ENCODE measurements at places on chromosomes 1 and 21. TPM values are rescaled to one million over a fixed set of nuclear protein-coding genes. Genes with fewer than 3 reads are reported as not detected.

DNA sequence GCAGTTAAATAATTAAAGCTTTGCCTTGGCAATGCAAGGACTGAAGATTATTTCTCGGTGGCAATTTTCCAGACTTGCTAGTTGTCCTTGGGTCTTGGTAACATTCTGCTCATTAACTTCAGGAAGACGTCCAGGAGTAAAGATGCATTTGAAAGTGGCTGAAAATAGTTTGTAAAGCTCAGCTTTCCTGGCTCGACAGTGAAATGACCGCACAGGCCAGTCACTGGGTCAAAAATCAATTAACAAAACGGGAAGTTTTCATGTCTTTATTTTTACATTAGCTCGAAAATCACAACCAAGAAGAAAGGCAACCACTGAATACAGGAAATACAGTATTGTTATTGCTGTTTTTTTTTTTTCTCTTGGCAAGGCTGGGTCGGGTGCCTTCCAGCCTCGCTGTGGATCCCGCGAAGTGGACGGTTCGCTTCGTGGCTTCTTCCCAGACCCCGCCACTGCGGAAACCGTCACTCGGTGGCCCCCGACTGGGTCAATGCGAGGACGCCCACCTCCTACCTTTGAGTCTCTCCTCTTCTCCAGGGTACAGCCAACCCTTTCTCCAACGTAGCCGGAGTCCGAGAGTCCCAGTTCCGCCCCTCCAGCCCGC lies 479 bp upstream of the SNX7 start:
- DNase-seq: no peak

DNA sequence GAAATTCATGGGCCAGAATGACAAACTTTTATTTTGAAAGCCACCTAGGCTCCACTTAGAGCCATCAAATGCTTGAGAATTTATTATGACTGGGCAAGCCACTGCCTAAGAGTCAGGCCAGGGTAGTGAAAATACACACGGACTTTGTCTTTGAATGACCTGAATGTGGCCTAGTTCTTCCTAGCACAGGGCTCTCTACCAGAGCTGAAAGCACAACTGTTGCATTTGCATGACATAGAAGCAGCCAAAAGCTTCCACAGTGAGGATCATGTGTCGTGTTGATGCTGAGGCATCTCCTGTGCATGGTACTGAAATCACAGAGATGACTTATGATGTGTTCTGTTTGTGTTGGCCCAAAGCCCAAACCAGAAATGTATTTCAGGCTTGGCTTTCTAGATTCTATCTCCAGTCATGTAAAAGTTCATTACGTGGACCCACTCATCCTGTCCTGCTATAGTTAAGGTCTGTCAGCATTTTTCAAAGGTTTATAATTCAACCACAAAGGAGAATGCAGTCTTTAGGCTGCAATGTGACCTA lies 164.0 kb upstream of the UBE2U start:
- DNase-seq: peak; percentile 100

DNA sequence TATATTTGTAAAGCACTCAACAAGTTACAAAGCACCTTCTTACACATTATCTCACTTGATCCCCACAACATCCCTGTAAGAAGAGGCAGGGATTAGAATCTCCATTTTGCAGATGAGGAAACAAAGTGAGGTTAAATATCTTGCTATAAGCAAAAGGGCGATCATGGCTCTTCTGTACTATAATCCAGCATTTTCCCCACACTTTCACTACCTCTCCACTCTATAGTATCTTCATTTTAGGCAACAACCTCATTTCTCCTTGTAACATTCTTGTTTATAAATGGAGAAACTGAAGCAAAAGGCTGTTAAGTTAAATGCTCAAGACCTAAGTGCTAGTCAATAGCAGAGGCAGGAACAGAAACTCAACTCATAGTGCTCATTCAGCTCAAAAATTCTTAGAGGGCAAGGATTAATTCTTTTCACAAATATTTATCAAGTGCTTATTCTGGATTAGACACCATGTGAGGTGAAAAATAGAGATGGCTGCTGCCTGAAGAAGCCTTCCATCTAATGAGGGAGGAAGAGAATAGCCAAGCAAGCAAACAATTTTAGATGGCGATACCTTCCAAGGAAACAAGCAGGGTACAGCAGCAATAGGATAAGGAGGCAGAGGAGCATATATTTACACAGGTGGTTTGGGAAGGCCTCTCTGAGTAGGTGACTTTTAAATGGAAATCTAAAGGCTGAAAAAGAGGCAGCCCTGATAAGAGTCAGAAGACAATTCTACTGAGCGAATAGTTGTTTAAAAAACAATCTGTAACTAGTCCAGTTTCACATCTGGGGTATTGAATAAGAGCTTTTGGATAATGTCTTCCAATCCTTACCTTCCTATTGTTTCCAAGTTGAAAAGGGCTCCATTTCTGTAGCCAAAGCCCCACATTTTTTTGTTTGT lies 3.5 kb downstream of the ERRFI1 start:
- no peak for DNase-seq

DNA sequence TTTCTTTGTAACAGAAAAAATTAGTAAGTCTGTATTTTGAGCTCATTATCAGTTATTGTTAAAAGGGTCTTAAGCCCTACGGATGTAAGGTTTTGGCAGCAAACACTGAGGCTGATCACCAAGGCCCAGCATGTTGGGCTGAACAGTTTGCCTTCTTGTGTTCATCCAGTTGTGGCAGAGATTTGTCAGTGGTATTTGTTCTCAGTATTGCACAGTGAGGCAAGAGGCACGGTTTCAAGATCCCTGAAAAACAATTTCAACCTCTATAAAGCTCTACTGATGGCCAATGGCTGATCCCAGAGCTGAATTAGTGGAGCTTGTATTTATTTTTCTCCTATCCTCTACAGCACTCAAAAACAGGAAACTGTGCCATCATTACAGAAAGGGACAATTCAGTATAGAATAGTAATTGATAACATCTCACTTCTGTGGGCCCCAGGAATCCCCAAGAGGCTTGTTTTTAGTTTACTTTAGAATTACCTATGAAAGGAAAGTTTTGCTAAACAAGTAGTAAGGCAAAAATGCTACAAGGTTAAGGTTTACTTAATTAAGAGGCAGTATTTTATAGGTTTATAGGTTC lies 191.8 kb upstream of the RAB4A start:
- DNase-seq: no peak

- no peak for DNase-seq
These were observed 3.1 kb downstream of the PANK4 start for GRCh38 chr1:2523191-2523890.

DNA sequence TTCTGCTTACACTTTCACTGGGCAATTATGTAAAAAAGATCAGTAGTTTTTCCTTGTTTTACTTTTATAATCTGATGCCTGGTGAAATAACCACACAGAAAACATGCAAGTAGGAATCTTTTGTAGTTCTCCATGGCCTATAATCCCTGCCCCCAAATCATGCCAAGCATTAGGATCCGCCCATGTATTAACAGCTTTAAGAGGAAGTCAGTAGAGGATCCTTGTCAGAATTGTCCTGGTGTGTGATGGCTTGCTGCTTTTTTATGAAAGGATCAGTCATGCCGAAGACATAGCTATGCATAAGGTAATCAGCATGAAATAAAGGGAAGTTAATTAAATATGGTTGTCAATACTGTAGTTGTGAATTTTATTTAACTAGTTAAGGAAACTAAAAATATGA lies 20.0 kb downstream of the ADGRL2 start:
- no peak for DNase-seq

DNA sequence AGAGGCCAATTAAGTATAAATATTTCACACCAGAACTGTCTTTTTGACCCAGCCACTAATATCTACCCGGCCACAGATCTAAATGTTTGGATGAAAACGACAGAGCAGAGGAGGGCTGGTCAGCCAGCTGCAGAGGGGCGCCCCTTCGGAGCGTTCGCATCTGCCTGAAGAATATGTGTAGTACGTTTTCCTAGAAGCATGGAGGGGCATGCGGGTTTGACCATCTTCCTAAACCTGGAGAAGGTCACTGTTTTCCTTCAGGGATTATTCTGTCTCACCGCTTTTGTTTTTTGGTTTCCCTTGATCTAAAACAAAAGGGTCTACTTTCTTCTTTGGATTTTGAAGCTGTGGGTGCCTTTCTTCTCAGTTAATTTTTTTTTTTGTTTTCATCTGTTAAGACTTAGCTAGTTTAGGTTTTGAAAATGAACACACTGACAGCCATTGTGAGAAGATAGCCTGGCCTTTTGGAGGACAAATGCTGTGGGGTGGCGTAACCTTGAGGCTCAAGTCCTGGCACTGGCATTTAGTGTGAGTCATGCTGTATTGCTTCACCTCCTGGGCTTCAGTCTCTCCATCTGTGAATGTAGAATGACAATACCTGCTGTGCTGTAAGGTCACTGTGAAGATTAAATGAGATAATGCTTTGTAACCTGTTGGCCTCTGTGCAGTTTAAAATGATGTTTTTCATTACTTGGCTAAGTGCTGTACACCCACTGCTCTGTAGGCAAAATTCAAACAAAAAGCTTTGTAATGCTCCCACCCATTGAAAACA lies 74.1 kb upstream of the IRF2BP2 start:
- DNase-seq: peak; percentile 85

DNA sequence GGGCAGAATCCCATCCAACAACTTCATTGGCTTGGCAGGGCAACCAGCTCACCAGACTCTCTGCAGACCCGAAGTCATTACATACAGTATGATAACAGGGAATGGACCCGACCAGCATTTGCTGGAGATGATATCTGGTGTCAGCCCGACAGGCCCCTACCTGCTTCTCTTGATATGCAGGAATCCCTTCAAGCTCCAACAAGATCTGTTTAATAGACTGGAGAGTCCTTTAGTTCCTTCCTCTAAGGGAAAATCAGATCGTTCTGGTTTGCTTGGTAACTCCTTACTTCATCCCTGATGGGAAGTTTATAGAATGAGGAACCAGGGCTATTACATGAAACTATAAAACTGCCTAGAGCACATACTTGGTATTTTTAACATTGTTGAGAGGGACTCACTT lies 61.2 kb downstream of the EDARADD start:
- DNase-seq: peak; percentile 59

GRCh38 chr1:246583448-246584185 lies 17.4 kb downstream of the CNST start:
- DNase-seq: no peak

DNA sequence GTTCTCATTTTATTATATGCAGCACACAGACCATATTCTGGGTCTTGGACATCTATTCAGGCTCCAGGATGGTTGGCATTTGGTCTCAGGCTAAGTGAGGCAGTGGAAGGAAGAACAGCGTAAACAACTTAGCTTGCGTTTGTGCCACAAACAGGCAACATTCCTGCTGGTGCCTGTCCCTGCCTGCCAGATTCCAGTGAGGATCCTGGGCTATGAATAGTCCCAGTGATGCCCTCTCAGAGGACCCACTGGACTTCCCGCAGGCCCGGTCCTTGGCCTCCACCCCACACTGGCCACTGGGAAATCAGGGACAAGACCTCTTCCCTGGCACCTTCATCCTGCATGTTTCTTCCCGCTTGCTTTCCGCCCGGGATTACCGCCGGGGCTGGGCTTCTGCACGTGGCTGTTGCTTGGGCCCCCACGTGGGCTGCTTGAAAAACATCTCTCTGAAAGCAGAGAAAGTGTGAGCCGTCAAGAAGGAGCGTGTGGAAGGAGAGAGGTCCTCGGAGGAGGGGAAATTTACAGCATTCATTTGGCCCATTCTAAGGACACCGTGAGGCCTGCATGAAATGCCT lies 145.1 kb upstream of the WNT4 start:
- DNase-seq: no peak

DNA sequence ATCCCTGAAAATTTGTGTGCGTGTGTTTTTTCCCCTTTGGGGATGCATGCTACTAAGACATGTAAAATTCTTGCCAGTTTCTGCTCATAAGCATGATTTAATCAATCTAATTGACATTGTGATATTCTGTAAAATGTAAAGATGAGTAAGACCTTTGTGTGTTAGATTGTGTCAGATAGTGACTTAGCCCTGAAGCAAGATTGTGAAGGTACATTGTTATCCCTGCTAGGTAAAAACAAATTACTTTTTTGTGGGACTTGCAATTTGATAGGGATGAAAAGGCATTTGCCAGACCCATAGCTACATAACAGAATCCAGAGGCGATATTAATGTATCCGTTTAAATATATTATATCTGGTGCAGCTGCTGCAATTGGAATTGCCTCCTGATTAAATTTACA lies 338.0 kb downstream of the RWDD3 start:
- DNase-seq: no peak

DNA sequence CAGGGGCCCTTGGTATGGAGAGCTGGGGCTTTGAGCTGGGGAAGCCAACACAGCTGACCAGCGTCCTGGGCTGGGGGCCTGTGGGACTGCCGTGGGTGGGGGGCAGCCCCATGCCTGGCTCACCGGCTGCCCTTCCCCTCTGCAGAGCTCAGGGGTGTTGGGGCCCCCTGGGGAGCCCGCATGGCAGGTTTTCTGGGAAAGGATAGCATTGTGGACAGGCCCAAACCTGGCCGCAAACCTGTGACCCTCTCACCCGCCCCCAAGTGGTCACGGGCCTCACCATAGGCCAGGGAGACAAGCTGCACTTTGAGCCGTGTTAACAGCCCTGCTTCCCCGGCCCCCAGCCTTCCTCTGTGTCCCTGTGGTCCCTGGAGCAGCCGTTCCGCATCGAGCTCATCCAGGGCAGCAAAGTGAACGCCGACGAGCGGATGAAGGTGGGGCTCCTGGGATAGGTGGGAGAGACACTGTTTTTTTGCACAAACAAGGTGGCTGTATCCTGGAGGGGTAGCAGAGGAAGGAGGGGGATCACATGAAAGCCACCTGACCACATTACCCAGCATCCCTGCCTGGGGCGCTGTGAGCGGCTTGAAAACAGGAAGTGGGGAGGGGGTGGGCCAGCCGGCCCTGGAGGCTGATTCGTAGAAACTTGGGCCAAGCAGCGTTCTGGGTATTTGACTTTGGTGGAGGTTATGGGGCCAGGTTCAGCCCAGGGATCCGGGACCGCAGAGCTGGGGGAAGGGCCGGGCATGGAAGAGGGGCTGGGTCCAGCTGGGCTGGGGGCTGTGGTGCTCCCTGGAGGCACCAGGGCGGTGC lies 65.9 kb downstream of the PIK3CD start:
- no peak for DNase-seq

GRCh38 chr1:154445040-154445472 lies 39.9 kb downstream of the IL6R start:
- peak; percentile 46 for DNase-seq

DNA sequence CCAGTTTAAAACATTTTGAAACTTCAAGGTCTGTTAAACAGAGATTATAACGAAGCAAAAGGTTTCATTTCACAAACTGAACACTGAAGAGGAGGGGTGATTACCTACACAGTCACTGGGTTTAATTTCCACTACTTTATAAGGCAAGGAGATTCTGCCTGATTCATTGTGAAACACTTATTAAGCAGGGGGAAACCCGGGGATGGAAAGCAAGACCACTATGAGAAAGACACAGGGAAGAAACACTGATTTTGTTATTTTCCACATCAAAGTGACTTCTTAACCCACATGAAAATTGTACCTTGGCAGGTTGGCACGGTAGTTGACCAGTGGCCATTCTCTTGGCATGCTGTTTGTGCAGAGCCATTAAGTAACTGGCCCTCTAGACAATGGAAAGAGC lies 8.1 kb upstream of the F5 start:
- DNase-seq: no peak

DNA sequence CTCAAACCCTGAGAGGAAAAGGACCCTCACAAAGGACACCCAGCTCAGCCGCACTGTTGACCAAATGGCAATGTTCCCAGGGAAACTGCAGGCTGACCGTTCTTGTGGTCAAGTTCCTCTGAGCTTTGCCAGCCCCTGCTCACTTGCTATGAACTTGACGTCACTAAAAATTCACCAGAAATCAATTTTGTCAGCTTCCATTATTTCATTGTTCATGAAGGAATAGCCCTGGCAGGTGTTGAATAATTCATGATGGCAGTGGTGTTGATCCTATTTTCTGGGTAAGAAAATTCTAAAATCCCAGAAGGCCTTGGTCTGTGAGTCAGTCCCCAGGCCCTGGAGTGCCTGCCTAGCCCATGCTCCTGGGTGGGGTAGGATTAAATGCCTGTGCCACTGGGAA lies 318.9 kb downstream of the ZNF326 start:
- DNase-seq: no peak

CELA3B gene
- polyA plus RNA-seq: not detected

NEK2 gene
- 14.3 TPM for polyA plus RNA-seq
